ENCODE measurements at places on chromosomes 7 and 10.

DNA sequence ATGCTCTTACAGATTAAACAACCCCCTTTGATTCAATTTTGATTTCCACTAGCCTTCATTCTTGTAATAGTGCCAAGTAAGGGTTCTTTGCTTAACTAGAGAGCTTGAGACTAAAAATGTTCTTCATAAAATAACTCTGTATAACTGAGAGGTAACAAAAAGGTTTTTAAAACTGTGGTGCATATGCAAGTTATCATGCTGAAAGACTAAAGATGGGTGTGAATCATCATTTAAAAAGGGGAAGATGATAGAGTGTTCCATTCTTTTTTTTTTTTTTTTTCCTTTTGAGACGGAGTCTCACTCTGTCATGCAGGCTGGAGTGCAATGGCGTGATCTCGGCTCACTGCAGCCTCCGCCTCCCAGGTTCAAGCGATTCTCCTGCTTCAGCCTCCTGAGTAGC lies 11.1 kb downstream of the MDFIC start:
- H3K36me3 ChIP-seq: peaks cover 13% of the 10 kb centered on the region
- peak overlapping the region; percentile 2 for H3K27ac ChIP-seq
- H3K27me3 ChIP-seq: peaks cover 2% of the 10 kb centered on the region
- no peaks in the 10 kb centered on the region for H3K4me1 ChIP-seq
- H3K4me3 ChIP-seq: no peak overlapping the region
- no peak for DNase-seq

DNA sequence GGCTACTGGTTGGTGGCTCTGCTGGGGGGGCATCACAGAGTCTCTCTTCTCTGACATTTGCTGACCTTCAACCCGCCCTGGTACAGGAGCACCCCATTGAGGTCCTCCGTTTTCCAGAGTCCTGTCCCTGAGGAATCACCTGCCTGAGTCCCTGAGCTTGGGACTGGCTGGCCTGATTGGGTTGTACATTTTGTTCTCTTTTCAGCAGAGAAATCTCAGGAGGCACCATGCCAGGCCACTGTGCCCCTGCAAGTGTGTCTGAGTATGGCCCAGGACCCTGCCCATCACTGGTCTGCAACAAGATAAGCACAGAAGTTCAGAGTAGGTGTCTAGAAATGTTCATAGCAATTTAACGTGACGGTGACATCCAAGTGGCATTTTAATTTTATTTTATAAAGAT lies 131.2 kb downstream of the CUX1 start:
- no peak overlapping the region for H3K27ac ChIP-seq
- no peak overlapping the region for H3K4me3 ChIP-seq
- H3K36me3 ChIP-seq: peaks cover 6% of the 10 kb centered on the region
- DNase-seq: no peak

GRCh38 chr10:77392851-77393250 lies 244.8 kb downstream of the KCNMA1 start:
- peak overlapping the region; percentile 85 for H3K27ac ChIP-seq
- peaks cover 91% of the 10 kb centered on the region for H3K4me1 ChIP-seq
- peak overlapping the region; percentile 71 for H3K4me3 ChIP-seq
- peak; percentile 99 for DNase-seq
- peaks cover 5% of the 10 kb centered on the region for H3K27me3 ChIP-seq

- H3K4me1 ChIP-seq: peaks cover 9% of the 10 kb centered on the region
- DNase-seq: no peak
Measured at GRCh38 chr7:91352091-91352490, 87.9 kb downstream of the FZD1 start.

DNA sequence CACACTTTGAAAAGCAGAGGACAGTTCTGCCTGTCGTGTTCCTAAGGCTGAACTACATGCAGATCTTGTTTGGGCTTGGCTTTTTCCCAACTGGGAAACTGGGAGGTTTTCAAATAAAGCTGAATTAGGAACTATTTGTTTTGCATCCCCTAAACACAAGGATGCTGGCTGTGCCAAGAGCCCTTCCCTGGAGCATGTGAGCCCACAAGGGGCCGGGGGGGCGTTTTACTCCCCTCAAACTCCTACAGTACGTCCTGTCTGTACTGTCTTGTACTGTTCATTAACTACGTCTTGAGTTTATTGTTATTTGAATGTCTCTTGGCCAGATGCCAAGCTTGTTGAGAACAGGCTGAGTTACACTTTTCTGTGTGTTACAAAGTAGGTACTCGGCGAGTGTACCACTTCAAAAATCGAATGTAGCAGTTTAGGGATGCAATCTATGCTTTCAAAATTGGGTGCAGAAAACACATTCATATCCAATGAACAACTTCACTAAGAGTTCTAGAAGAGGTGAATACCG lies 94.9 kb downstream of the GFRA1 start:
- no peak overlapping the region for H3K4me3 ChIP-seq
- H3K36me3 ChIP-seq: no peaks in the 10 kb centered on the region
- H3K4me1 ChIP-seq: no peaks in the 10 kb centered on the region
- DNase-seq: no peak
- no peaks in the 10 kb centered on the region for H3K27me3 ChIP-seq
